Activated T-cell treated with anti-CD3 and anti-CD28 coated beads, Interleukin-2, amount 50 U/mL, for 72 hours (primary cell): ENCODE measurements at places on chromosomes 12 and 14.

DNA sequence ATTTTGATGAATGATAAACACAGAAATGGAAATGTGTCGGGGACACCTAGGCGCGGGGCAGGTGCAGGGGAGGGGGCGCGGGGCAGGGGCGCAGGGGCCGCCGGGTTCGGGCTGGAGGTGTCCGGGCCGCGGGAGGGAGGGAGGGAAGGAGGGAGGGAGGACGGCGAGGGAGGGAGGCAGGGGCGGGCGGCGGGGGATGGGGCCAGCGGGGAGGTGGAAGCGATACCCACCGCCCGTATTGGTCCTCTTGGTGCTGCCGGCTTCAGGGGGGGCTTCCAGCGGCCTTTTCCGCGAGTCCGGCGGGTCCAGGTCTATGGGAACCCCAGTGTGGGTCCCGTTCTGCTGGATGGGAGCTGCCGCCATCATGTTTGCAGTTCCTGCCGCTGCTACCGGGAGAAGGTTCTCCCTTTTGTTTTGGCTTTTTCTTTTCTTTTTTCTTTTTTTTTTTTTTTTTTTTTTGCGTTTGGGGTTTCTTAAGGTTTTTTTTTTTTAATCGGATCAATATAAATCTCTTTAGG, 703 bp downstream of the NOVA1 start:
- DNase-seq, result no peak

- DNase-seq, result no peak
Measured at GRCh38 chr12:68067762-68068376, 78.6 kb downstream of the IFNG-AS1 start.

DNA sequence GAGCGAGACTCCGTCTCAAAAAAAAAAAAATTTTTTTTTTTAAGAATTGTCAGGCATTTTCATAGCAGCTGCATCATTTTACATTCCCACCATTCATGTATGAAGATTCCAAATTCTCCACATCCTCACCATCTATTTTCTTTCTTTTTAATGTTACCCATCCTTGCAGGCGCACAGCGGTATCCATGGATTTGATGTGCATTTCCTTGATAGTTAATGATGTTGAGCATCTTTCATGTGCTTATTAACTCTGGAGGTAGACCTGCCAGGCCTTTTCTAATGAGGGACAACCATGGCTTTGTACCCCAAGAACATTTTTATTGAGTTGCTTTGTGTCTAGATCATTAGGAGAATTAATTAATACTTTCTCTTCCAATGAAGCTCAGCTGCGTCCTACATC, 1.6 kb upstream of the RNF34 start:
- DNase-seq, result no peak

GRCh38 chr14:52836063-52836462, 44.7 kb upstream of the GNPNAT1 start:
- DNase-seq, result no peak

DNA sequence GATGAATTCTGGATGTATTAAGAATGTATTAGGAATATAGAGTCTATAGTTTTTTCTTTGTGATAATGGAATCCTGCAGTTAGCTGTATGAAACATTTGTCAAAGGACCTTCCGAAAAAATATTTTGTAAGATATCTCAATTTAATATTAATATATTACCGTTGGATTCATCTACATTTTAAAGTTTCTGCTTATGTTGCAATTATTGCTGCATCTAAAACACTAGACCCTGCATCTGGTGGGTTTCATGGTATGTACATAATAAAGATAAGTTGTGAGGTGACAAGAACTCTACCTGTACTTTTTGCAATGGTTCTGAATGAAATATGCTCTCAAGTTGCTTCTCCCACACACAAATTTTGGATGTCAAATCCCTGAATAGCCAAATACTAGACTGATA, 565.9 kb upstream of the FBXO33 start:
- DNase-seq, result no peak

- no peak for DNase-seq
Measured at GRCh38 chr12:47346251-47347019, 266.7 kb upstream of the AMIGO2 start.

DNA sequence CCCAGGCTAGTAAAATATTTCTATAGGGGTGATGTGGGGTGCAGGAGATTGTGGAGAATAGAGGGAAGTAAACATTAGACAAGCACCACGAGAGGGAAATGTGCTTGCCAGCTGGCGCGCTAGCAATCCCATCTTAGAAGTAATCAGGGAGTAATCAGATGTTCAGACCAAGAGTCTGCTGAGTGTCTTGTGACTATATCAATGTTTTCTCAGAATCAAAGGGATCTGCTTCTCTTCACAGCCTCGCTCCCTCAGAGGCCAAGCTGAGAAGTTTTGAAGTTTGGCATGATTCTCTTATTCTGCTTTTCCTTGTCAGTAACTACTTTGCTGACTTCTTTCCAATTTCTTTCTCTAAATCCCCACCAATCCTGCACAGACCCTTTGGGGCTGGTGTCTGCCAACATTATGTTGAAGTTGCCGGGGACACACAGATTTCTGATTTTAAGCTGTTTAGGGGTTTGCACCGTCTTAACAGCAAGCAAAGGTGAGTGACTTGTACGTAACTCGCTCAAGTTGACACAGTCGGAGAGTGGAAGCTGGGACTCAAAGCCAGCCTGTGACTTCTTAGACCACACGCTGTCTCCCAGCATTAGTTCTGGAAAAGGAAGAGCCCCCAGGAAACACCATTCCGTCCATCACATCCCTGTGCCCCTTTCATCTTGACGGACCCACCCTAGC, 22.0 kb upstream of the TSPAN9 start:
- no peak for DNase-seq

DNA sequence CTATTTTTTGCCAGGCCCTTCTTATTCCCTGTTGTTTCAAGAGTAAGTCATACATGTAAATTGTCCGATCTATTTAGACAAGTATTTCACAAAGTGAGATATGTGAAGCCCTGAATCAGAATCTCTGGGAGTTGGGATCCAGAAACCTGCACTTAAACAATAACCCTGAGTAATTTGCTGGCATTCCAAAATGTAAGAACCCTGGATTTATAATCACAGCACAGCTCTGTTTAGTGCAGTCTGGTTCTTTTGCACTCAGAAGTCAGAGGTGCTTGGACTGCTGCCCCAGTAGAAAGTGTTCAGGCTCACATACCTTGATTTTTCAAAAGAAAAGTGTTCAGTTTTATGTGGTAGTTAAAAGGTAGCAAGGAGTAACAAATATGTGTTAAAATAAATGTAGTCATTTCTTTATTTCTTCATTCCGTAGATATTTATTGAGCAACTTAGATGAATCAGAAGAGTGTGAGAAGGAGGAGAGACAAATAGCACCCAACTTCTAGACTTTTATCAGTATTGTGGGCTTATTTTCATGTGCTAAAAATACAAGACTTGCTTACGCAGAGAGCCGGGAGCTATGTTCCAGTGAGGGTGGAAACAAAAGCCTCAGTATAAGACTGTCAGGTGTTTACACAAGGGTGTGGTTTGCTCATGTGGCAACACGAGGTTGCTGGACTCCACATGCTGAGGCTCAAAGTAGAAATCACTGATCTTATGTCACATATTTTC, 70.1 kb downstream of the SYNE2 start:
- no peak for DNase-seq

- DNase-seq, result no peak
Measured at GRCh38 chr14:49754570-49755097, 13.3 kb upstream of the KLHDC2 start.

DNA sequence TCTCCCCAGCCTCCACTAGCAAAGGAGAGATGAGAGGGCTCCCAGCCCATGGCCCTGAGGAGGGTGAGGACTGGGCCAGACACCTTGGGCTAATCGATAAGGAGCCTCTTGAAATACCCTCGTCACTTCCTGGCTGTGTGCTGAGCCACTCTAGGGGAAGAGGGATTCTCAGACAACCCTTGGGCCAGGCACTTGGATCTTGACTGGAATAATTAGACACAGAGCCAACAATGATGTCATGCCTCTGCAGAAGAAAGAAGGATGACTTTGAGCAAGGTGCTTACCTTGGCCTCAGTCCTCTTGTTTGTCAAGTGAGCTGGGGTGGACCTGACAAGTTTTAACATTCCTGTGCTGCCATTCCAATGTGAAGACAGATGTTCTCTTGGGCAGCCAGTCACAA, 83.1 kb downstream of the LRRC74A start:
- DNase-seq, result no peak

GRCh38 chr12:27982951-27983350, 10.4 kb upstream of the PTHLH start:
- no peak for DNase-seq

DNA sequence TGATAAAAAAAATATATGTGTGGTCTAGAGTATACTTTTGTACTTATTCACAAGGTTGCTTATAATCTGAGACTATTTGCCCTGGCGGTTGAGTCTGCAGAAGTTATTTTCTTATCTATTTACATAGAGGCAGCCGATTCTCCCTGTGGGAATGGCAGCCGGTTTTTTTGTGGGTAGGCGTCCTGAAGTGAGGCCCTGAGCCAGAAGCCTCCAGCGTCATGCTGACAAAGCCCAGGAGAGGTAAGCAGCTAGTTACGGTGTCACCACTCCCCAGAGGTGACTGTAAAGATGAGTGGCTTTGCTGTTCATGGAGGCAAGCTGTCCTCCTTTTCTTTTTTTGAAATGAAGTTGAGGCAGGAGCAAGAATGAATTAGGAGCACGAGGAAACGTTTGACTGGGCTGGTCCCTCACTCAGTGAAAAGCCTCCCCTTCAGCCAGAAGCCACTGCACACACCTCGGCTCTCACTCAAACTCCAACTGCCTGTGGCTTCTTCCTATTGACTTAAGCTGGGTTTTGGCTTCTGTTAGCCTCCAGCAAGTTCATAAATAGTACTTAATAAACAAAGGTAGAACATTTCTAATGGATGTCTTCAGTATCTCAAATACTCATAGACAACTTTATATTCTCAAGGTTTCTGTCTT, 21.5 kb downstream of the PAX9 start:
- no peak for DNase-seq

GRCh38 chr12:77514511-77514910, 316.2 kb upstream of the NAV3 start:
- no peak for DNase-seq

DNA sequence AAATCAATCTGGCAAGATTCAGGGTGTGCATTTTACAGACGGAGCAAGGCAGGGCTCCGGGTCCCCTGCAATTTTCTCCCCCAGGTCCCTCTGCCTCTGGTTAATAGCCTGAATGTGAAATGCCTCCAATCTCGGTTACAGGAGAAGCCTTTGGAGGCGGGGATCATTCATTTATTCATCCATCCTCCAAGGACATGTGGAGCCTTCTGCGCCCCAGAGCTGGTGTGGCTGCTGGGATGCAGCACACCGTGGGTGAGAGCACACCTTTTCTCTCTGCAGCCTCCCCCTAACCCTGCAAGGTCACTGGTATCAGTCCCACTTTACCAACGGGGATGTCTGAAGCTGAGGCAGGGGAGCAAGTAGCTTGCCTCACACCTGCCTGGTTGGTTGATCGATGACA, 35.4 kb downstream of the CMKLR1 start:
- DNase-seq, result no peak

GRCh38 chr12:132367852-132368251, 38.5 kb upstream of the GALNT9 start:
- no peak for DNase-seq

GRCh38 chr14:76673261-76673660, 88.0 kb upstream of the VASH1 start:
- DNase-seq, result no peak

GRCh38 chr12:103820361-103820760, 20.7 kb downstream of the NT5DC3 start:
- no peak for DNase-seq

GRCh38 chr14:105146181-105146975, 22.2 kb downstream of the JAG2 start:
- no peak for DNase-seq

DNA sequence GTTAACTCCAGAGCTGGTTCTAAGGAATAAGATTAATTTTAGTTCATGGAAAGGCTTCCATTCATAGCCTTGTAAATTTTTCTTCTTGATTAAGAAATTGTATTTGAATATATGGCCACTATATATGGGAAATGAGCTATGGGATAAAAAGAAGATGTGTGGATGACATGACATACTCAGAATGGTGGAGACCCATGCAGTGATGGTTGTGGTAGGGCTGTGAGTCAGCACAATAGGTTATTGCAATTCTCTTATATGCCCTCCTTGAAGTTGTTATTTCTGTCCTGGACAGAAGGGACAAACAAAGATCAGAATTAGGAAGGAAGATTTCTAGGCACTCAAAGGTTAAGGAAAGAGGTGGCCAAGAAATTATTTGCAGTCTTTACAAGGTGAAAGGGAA, 21.5 kb downstream of the RASSF9 start:
- no peak for DNase-seq

DNA sequence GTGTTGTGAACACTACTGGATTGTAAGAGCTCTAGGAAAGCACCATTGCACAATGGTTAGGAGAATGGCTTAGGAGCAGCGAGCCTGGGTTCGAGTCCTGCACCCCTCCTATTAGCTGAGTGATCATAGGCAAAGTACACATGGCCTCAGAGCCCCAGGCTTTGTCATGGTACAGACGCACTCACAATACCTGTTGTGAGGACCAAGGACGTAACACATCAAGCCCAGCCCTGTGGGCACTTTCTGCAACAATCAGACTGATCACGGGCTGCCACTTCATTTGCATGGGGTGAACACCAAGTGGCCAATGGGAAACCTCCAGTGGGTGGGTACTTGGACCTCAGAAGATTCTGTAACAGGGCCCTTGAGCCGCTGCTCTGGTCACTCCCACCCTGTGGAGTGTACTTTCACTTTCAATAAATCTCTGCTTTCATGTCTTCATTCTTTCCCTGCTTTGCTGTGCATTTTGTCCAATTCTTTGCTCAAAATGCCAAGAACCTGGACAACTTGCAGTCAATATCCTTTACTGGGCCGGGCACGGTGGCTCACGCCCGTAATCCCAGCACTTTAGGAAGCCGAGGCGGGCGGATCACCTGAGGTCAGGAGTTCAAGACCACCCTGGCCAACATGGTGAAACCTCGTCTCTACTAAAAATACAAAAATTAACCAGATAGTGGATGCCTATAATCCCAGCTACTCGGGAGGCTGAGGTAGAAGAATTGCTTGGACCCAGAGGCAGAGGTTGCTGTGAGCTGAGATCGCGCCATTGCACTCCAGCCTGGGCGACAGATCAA, 28.2 kb downstream of the GLRX5 start:
- DNase-seq, result no peak

DNA sequence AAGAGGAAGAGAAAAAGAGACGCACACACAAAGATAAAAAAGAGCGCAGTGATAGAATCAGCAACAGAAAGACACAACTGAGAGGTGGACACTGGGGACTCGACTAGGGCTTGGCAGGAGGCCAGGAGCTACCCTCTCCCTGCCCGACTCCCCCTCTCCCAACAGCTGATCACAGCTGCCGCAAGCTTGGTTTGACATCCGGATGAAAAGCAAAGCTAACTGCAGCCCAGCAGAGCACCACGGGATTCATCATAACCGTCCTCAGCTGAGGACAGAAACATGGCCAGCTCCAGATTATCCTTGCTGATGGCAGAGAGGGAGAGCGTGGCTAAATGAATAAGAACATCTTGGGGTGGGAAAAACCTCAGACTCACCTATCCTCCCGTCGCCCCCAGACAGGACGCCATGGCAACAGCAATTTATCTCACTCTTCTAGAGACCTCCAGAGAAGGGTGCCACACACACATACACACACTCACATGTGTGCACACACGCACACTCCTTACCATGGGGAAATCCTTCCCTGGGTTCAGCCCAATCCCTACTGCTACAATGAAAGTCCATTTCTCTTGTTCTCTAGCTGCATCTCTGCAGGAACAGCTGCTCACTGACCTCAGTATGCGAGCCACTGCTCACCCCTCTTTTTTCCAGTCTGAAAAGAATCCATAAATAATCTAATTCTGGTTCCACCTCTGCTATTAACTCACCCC, 135.3 kb downstream of the NTF3 start:
- no peak for DNase-seq
